ENCODE measurements at places on chromosomes 5 and 9.

- DNase-seq: no peak
Observed at GRCh38 chr9:134404376-134405358, 78.4 kb downstream of the RXRA start.

DNA sequence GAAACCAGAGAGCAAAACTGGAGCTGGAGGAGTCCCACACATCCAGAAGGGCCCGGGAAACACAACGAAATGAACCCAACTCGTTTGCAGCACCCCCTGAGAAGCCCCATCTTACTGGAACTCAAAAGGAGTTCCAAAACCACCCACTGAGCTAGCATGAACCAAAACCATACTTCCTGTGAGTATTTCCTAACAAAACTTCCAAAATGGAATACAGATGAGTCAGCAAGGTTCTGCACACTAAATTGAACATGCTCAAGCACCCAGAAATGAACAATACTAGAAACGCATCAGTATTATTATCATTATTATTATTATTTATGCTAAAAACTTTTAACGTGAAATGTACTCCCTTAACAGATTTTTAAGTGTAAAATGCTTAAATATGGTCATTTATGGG lies 8.0 kb upstream of the SPOCK1 start:
- DNase-seq: no peak

DNA sequence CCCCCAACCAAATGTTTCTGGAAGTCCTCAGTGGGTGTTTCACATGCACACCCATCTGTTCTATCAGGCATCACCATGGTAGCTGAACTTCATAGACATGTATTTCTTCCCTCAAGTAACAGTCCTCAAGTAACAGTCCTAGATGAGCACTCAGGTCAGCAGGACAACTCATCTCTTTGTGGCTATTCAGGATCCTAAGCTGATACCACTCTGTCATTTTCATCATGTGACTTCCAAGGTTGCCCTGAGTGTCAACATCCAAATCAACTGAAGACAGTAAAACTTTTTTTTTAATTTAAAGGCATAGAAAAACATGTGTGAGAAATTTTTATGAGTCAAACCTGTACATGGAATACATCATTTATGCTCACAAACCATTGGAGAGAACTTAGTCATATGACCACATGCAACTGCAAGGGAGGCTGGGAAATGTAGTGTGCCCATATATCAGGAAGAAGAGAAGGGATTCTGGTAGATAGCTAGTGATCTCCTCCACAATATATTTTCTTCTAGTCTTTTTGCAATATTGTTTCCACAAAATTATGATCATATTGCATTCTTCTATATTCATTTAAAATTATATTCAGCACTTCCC lies 64.2 kb upstream of the FST start:
- no peak for DNase-seq

- no peak for DNase-seq
Observed at GRCh38 chr9:21836437-21837161, 34.2 kb downstream of the MTAP start.

DNA sequence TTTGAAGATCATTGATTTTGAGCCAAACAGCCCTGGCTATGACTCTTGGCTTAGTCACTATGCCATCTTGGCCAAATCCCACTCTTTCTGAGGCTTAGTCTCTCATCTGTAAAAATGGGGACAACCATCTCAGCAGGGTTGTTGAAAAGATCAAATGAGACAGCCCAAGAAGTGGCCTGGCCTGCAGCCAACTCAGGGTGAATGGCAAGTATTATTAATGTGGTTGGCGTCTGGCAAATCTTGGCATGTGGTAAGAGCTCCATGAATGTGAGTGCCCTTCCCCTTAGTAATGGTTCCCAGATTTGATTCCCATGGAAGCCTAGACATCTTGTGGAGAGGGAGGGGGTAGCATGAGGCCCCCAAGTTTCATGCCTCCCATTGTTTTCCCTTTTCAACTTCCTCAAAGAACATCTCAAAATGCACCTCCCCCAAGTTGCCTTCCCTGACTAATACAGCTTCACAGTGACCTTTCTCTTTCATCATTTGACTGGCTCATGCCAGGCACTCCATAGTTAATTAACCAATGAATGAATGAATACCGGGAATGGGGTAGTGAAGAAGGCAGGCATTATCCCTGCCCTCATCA lies 11.8 kb upstream of the TGFBI start:
- DNase-seq: no peak

- DNase-seq: no peak
Observed at GRCh38 chr9:129478961-129479630, 141.8 kb downstream of the C9orf50 start.

DNA sequence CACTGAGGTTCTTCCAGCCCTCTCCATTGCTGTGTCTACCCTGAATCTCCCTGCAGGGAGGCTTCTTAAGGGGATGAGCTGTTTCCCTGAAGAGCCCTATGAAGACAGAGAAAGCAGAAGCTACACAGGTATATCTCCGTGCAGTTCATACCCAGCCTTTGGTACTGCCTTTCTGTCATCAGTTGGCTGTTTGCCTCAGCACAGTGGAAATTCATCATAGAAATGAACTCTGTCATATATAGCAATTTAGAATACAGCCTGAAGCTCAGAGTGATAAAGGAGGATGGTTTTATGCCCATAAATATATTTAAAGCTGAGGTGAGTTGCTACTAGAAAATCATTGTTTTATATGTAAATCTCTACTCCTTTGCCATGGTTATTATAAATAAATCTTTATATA lies 42.6 kb upstream of the KCNN2 start:
- no peak for DNase-seq

GRCh38 chr9:137504432-137504777 lies 45.3 kb upstream of the NSMF start:
- DNase-seq: no peak

DNA sequence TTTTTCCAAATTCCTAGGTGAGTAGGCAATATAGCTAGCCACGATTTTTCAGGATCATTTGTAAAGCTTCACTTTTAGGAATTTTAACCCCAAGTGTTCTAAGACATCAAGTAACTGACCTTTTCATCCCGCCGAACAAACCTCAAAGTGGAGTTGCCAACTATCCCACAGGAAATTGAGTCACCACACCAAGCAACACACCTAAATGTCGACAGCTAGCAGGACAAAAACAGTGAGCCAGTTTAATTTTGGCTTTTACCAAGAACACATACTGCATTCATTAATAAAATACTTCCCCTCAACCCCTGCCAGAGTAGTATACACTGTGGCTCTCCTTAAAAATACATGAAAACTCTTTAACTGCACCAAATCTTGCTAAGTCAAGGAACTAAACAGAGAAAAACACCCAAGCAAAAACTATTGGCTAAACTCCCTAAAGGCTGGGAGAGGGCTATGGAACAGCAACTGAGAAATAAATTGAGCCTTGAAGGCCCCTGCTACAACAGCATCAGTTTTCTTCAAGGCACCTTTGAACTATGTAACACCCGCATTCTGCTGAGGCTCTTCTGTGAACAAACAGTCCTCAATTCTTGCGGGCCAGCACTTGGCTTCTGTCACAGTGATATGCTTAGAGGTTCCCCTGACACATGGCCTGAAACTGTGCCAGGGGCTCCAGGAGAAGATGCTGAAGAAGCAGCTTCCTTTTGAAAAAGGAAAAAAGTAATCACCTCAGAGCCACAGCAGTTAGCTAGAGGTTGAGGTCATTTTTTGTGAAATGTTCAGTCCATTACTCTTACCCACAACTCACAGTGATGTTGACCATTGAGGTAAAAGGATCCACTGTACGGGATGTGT lies 459.6 kb downstream of the RAB3C start:
- peak; percentile 21 for DNase-seq

DNA sequence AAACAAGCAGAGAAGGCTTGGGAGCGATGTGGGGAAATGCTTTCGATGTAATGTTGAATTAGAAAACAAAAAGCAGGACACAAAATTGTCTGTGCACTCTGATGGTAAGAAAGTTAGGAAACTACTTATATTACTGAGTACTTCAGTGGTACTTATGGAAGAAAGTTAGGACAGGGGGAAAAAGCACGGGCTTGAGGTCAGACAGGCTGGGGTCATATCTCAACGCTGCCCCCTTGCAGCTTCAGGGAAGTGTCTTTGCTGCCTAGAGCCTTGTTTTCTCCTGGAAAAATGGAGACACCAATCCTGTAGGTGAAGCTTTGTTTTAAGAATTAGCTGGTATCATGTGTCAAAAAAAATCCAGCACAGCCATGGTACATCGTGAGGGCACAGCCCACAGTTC lies 23.0 kb downstream of the NEURL1B start:
- DNase-seq: no peak

DNA sequence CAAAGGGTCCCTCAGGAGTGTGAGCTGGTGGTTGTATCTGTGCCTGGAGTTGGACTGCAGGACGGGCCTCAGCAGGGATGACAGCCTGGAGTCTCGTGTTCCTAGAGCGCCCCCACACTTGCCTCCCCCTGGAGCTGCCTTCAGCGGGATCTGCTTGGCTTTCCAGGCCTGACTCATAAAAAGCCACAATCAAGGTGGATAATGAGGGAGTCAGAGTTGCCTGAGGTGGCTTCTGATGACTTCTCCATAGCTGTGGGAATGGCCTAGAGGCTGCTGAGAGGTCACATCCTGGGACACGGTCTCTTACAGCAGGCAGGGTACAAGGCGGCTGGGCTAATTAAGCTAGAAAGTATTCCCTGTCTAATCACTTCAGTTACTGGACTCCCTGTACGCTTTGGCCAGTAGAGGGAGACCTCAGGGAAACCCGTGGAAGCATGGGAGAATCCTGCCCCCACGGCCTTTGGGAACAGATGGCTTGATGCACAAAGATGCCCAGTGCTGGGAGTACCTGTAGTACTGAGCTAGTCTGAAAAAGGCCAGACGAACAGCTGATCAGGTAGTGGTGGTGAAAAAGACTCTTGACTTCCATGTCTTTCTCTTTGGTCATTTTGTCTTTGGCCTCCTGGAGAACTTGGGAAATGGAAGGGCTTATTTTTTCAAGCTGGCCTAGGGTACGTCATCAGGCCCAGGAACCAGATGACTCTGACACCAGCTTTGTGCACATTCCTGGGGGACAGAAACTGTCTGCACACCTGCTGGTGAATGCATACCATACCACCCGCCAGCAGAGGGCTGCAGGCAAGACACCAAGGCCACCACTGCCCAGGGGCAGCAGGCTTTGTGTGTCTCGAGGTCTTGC lies 16.1 kb upstream of the FRRS1L start:
- DNase-seq: peak; percentile 88

DNA sequence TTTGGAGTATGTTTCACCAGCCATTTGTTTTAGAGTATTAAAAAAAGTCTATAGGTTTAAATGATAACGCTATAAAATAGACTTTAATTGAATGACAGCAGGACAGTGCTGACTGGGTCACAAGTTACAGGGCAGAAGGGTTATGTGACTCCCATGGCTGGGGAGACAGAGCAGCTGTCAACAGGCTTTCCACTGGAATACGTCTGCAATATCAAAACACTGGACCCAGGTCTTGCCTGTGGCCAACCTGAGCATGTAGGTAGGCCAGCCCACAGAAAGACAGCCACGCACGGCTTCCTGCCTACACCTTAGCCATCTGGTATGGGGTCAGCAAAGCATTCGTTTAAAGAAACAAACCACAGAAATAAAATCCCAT lies 80.7 kb downstream of the OTULIN start:
- no peak for DNase-seq

DNA sequence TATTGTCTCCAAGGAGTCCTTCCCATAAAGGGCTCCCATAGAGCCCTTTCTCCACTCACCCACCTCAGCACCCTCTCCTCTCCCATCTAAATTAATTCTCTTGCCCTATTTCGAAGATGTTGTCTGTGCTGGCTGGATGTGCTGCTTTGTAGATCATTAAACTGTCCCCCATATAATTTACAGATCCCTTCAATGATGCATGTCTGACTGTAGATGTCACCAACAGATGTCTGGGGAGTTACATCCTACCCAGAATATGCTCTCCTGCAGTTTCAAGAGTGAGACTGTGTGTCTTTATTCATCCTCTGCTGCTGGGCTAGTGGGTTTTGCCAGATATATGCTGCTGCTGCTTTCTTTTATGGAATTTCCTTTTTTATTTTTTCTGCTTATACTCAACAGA lies 351.2 kb downstream of the MLLT3 start:
- no peak for DNase-seq

DNA sequence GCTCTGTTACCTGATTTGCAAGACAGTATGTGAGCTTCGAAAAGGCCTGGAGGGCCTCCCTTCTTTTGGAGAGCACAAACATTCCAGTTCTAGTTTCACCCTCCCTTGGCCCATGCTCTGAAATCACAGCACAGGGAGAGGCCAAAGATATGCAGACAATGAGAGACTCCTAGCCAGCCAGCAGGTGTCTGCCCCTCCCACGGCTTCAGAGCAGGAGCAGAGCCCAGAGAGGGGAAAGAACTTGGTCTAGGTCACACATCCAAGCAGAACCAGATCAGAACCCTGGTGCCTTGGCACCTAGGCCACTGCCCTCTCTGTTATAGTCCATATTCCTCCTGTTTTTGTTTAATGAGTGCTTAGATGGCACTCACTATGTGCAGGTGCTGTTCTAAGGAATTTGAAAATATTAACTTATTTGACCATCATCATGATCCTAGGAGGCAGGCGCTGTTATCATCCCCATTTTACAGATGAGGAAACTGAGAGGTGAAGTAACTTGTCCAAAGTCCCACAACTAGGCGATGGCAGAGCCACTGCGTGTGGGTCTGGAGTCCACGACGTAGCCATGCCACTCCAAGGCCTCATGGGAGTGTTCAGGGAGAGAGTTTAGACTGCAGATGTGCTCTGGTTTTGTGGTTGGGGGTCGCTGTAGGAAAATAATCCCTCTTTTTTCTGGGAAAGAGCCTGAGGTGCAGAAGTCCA lies 27.2 kb downstream of the TMOD1 start:
- DNase-seq: no peak

DNA sequence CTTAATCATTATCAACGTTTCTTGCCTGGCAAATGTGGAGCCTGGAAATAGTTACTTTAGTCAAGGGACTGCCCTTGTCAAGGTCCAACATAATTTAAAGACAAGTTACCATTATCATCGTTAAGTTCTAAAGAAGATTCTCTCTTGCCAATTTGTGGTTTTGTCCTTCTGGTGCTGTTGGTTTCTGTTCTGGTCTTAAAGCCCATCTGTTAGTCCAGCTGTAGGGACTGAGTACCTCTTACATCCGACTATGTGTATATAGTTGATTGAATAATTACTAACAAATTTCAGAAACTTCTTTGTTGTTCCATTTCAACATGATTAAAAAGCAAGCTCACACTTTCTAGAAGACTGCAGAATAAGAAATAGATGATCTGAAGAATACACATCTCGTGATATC lies 1854.9 kb downstream of the MAT2B start:
- no peak for DNase-seq

DNA sequence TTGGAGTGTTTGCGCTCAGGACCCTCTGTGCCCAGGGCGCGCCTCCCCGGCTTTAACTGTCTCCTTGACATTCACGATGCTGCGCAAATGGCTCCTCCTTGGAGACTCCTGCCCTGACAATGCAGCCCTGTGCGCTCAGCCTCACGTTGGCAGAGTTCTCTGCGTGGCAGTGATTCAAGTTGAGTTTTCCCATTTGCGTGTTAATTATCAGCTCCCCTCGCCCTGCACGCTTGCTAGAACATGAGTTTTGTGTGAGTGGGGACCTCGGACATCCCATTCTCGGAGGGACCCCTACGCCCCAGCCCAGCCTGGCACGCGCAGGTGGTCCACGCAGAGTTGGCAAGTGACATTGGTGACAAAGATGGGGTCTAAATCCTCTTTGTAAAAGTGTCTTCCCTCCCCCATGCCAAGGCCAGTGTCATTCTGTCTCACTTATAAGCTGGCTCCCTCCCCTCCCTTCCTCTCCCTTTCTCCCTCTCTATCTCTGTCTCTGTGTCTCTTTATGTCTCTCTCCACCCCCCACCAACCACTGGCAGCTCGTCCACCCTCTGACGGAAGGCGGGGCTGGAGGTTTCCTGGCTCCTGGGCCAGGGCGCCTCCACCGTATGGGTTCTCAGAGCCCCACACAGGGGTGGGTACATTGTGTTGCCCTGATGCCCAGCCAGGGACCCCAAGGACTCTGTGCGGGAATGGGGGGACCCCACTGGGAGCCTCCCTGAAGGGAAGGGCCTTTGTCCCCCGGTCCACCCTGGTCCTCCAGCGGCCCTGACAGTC lies 169.3 kb downstream of the OLFM1 start:
- no peak for DNase-seq
